Effector CD4-positive, alpha-beta T cell (primary cell): ENCODE measurements at places on chromosomes 5 and 9.
A peak's percentile ranks its signal among the peaks of the same experiment; 100 is the strongest.

DNA sequence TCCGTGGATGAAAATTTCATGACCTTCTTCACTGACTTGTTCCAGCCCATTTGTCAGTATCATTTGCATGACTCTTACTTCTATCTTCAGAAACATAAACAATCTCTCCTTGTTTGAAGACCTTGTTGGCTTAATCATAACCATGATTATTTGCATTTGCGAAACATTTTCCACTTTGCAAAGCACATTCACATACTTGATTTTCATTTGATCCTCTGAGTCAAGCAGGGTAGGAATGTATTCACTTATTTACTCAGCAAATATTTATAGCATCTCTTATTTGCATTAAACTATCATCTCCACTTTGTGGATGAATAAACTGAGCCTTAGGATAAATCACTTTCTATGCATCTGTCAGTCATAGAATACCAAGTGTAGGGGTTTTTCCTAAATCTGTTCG lies 343.0 kb upstream of the SGCD start:
- DNase-seq: no peak

- no peak for DNase-seq
Measured at GRCh38 chr5:165015126-165015525, 1509.7 kb downstream of the MAT2B start.

DNA sequence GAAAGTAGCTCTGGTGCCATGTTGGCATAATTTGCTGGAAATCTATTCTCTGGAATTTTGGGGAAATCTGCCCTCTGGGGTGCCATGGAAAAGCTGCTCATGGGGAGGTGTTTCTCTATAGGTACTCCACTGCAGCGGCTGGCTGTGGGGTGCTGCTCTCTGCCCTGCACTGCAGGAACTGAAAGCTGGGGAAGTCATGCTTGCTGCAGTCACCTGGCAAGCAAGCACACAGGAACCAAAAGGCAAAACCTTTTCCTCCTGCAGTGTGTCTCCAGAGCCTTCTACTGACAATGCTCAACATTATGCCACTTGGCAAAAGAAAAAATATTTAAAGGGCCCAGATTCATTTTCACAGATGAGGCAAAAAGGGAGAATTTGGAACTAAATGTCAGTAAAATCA lies 25.8 kb upstream of the CARNMT1 start:
- no peak for DNase-seq

- DNase-seq: no peak
Measured at GRCh38 chr5:89036704-89037489, 153.9 kb upstream of the MEF2C start.

- no peak for DNase-seq
Measured at GRCh38 chr9:21015995-21016394, 15.4 kb downstream of the HACD4 start.

DNA sequence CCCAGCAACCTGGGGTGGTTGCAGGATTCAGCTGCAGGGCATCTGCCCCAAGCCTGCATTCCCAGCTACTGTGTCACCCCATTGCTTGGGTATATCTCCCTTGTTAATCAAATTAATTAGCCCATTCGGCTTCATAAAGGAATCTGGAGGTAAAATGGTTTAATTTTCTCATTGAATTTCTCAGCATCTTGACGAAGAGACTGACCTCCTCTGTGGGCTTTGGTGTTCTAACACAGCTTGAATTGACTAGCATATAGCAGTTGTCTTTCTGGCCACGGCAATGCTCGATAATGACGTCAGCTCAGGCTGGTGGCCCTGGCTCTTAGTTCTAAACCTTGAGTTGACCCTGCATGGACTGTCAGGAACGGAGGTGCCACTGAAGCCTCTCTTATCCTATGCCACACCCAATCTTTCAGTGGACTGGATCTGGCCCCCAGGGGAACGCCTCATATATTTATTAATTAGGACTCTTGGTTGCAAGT lies 72.4 kb downstream of the MSX2 start:
- DNase-seq: no peak

- peak; percentile 65 for DNase-seq
Measured at GRCh38 chr9:133709015-133709611, 29.0 kb downstream of the SARDH start.

- DNase-seq: no peak
Measured at GRCh38 chr9:18534611-18535010, 60.7 kb downstream of the ADAMTSL1 start.

DNA sequence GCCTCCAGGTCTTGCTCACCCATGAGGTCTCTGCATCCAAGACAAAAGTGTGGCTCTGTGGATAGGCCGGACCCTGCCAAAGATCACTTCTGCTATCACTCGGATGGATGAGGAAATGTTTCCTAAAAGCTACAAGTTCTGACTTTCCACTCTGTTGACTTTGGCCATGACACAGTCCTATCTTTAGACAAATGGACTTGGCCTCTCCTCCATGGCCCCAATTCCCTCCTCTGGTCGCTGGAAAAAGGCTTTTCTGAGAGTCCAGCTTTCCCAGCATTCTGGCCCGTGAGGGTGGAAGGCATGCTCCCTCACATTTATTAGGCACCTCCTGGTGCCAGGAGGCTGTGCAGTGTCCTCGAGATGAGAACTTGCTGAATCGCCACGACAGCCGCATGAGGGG lies 83.1 kb downstream of the COL27A1 start:
- DNase-seq: no peak
